AG09309 (cell line): ENCODE measurements at places on chromosomes 5 and 9.

DNA sequence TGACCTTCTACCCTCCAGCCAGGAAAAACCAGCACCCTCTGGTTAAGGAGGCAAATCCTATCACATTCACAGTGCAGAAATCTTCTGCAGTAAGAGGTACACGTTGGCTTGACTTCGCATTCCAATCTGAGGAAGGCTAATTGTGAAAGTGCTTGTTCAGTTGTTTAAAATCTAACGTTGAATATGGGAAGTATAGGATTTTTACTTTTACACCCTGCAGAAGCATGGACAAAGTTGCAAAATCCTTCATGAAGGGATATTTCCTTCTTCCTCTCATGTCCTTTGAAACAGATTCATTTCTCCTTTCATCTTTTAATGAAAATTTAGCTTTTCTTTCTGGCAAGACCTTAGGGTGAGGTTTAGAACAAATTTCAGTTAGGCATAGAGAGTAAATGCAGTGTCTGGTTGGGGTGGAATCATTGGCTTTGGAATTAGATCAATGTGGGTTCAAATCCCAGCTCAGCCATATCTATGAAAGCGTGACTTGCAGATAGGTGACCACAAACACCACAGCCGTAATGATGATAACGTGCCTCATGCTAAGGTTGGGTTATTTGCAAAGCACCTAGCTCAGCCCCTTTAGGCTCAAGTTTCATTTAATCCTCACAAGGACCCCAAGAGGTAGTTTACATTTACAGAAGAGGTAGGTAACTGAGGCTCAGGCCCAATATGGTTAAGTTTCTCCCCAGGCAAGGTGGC lies 42.2 kb upstream of the C5orf58 start:
- DNase-seq: no peak

GRCh38 chr9:1673300-1673699 lies 341.8 kb upstream of the SMARCA2 start:
- no peak for DNase-seq

DNA sequence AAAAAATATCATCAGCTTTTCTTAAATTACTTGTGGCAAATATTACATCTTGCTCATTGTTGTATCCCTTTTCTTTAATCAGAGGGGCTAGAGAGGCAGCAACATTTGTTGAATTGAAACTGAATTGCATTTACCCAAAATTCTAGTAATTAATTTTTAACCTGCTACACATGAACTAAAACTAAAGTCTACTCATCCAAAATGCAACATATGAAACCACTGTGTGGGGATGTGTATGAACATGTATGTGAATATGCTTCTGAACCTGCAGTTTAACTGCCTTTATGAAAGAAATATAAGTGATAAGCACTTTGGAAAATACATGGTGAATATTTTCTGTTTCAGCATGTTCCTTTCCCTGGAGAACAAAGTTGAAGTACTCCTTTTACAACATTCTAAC lies 158.5 kb downstream of the KIAA0825 start:
- DNase-seq: no peak

- DNase-seq: peak; percentile 17
These were observed 97.1 kb downstream of the ENTREP1 start for GRCh38 chr9:69421908-69422801.

DNA sequence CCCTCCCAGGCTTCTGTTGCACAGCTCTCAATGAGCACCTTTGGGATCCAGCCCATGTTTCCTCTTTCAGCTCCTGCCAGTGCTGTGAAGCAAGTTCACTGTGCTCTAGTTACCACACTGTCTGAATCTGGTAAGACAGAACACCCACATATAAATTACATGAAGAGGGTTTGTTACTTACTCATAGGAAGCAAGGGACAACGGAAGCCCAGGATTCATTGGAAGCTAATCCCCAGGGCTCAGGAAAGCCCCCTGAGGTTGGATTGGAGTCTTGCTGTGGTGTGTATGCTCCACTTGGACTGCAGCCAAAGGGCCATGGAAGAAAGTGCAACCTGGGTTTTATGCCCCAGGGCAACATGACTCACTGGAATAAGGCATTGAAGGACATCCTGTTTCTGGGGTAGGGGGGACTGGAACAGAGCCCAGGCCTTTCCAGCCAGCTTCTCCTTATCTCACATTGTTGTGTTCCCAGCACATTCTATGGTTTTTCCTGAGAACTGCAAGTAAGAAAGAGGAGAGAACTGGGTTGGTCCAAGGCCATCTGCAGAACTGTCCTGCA lies 15.6 kb upstream of the CLK4 start:
- peak; percentile 75 for DNase-seq

DNA sequence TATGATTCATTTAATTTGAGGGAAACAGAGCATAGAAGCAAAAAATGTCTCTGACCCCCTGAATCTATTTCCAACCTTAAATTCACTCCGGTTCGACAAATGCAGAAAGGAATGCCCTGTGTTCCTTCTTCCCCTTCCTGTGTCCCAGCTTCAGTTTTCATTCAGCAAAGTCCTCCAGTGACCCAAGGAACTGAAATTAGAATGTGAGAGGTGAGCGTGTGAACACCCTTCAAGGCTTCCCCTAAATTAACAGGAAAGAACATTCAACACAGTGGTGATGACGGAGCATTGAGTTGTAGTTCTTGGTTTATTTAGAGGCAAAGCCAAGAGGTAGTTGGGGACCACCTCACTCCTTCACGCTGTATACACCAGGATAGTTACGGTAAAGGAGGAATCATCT lies 97.6 kb upstream of the CTSL start:
- no peak for DNase-seq

DNA sequence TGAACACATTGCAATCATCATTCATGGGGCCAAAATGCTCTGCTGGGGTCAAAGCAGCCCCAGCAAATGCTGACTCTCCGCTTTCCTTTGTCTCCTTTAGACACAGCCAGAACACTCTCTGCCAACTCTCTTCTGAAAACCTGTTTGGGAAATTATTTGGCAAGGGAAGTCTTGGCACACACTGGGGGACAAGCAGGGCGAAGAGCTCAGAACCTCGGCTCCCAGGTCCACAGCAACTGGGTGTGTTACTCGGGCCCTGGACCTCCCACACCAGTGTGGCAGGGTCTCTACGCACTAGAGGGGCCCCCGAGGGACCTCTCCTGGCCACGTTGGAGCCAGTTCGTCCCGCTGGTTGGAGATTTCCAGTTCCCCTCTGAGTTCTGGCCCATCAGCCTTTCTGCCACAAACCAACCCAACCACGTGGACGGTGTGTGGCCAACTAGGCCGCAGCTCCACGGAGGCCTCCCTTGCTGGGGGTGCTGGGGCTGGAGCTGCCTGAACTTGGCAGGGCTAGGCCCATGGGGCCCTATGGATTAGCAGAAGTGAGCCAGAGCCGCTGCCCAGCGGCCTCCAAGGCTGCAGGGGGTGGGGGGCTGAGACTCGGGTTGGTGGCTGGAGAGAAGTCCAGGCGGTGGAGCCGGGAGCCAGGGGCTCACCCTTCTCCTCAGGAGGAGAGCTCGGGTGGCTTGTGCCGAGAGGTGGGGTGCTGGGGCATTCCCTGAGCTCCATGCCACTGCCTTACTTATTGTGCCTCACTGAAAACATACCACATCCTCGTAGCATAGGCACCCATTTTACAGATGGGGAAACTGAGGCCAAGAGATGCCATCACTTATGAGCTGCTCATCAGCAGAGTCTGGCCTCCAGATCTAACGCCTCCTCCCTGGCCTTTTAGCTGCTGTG lies 46.8 kb upstream of the RNU6ATAC start:
- DNase-seq: no peak

- no peak for DNase-seq
These were observed 56.1 kb downstream of the CFAP90 start for GRCh38 chr5:7794823-7795222.

- no peak for DNase-seq
These were observed 60.0 kb upstream of the RARS1 start for GRCh38 chr5:168426007-168426863.

DNA sequence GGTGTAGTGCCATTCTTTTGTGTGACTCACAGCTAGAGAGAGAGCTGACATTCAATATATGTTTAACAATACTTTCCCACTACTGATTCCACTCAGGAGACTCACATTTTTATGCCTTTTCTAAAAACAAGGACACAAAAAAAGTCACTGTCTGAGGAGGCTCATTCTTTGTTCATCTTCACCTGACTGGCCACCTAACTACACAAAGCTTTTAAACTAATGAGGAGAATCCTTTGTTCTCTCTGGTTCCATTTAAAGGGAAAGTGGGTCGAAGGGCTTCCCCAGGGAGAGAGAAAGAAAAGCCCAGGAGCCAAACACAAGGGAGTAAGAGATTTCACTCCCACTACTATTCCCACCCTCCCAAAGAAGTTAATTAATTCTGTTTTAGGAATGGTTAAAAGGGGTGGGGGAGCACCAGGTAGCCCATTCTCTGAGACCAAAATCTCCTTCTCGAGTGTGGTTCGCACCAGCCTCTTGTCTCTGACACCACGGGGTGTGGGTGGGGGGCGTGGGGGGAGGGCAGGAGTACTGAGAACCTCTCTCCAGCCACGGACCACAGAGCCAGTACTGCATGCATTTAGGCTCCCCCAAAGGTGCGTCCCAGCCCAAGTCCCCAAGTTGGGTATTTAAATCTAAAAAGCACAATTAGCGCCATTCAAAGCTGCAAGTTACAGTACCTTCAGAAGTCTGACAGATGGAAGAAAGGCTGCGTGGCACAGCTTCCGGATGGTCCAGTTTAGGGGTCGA lies 747 bp downstream of the TRPM3 start:
- no peak for DNase-seq

- DNase-seq: no peak
These were observed 34.6 kb upstream of the PHF2 start for GRCh38 chr9:93541581-93542349.

DNA sequence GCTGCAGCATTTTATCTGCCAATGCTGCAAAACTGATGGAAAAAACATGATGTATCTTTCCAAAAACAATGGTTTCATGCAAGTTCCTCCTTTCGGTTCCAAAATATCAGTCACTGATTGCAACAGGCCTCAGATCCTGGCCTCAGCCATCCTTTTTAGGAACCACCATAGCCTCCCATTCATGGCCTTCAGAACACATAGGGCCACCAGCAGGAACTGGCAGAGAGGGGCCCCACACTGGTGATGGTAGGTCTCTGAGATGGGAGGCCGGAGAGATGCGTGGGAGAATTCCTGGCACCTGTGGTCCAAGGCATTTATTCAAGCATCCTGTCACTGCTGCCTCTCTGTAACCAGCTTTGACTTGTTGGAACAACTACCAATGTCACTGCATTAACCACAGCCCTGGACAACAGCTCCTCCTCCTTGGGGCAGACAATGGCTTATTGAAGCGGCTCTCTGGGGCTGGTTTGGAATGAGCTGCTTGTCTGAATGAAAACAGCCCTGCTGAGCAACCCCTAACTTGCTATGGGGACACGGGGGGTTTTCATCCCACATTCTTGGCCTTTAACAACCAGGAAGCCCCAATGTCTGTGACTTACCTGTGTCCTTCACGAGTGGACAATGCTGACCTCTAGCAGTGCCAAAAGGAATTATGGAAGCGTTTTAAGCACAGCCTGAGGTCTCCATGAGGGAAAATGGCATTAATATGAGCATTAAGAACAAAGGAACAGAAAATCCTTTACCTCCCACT lies 108.1 kb downstream of the LHFPL2 start:
- no peak for DNase-seq

GRCh38 chr5:10122076-10122726 lies 127.5 kb downstream of the ATPSCKMT start:
- no peak for DNase-seq
